ENCODE measurements at places on chromosomes 3 and 15.

- DNase-seq = peak; percentile 44
Measured at GRCh38 chr3:12948371-12948770, 107.0 kb upstream of the RPL32 start.

DNA sequence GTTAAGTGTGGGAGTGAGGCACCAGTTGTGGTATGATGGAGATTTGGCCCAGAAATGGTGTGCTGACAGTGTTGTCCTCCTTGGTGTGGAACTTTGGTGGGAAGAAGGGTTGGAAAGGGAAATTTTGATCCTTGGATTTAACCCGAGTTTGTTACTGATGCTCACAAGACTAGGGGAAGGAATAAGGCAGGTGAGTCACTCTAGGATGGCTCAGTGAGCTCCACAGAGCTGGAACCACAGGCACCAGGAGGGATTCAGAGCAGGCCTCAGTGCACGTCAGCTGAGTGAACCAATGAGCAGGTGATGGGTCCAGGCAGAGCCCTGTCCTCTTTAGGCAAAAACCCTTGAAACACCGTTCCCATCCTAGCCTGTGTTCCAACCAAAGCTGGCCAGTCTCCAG lies 11.4 kb downstream of the CHRD start:
- no peak for DNase-seq

DNA sequence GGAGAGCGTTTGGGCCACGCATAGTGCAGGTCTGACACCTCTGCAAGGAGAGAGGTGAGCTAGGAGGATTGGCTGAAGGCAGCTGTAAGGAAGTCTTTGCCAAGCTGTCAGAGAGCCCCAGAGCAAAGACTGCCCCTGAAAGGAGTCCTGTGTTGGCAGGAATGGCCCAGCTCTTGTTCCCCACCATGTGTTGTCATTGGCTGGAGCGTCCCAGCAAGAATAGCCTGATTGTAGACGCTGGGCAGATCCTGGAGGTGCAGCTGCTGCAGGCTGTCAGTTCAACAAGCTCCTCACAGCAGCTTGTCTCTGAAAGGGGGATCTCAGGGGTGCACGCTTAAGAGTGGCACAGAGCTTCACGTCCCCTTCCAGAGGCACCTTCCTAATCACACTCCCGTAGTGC lies 237.6 kb downstream of the FEZF2 start:
- DNase-seq = no peak

DNA sequence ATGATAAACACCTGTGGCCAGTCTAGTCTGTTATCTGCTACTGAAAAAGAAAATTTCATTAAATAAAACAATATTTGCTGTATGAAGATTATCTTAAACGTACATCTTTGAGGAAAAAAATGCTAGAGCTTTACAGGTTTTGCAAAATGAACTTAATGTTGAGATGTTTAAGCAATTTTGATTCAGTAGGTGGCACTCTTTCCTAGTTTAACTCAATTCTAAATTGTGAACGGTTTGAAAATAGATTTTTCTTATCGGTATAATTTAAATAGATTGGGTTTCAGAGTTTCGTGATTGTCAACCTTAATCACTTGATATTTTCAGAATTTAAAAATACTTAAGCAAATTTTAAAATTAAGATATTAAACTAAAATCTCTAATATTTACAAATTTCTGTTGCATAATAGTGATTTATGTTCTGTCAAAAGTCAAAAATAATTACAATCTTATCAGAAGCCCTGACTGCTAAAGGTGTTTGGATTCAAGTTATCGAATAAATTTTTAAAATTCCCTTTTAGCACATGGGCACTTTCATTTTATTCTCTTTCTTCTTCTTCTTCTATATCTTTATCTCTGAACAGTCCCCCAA lies 7.0 kb upstream of the RNF111 start:
- DNase-seq = peak; percentile 45

DNA sequence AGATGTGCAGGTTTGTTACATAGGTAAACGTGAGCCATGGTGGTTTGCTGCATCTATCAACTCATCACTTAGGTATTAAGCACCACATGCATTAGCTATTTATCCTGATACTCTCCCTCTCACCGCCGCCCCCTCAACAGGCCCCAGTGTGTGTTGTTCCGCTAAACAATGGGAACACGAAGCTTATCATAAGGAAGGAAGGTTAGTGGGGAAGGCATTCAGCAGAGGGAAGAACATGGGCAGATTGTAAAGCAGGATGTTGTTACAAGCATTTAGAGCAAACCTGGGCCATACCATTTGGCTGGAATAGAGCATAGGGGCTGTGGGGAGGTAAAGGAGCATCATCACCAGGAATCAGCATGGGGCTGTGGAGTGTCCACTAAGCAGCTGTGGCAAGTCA lies 111.8 kb downstream of the SSR3 start:
- no peak for DNase-seq

GRCh38 chr3:130256821-130257340 lies 88.6 kb upstream of the COL6A5 start:
- DNase-seq = no peak

DNA sequence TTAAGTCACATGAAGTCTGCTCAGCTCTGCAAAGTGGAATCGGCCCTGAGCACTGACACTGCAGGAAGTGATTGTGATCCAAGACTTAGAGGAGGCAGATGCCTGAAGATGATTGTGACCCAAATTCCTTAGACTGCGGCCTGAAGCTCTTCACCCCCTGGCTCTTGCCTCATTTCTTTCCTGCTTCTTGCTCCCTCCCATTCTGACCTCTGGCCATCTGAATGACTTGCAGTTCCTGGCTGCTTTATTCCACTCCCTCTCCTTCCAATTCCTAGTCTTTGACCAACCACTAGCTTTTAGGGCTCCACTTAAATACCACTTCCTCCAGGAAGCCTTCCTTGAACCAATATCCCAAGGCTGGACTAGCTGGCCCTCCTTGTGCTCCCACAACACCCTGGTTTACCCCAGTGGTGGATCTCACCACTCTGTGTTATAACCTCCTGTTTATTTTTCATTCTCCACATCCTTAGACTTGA lies 9.9 kb upstream of the EPB42 start:
- DNase-seq = peak; percentile 61

- DNase-seq = peak; percentile 3
Measured at GRCh38 chr3:85475346-85475745, 516.6 kb downstream of the CADM2 start.

- DNase-seq = peak; percentile 98
Measured at GRCh38 chr3:184320104-184320445, 5.7 kb downstream of the EIF4G1 start.

- no peak for DNase-seq
Measured at GRCh38 chr3:77042882-77043281, 3.0 kb downstream of the ROBO2 start.

DNA sequence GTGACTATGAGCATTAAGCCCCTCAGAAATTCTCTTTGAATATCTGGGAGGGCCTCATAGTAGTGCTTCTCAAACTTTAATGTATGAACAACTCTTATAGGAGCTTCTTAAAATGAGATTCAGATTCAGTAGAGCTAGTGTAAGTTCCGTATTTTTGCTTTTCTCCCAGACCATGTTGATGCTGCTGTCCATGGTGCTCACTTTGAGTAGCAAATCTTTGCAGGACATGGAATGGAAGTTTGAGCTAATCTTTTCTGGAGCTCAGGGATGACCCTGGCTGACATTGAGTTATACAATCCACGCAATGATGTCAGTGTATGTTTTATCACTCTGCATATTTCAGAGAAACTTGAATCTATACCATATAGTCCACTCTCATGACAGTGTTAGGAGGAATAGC lies 134.2 kb downstream of the OTOL1 start:
- DNase-seq = no peak

GRCh38 chr3:141921316-141921715 lies 44.9 kb downstream of the ATP1B3 start:
- DNase-seq = no peak

DNA sequence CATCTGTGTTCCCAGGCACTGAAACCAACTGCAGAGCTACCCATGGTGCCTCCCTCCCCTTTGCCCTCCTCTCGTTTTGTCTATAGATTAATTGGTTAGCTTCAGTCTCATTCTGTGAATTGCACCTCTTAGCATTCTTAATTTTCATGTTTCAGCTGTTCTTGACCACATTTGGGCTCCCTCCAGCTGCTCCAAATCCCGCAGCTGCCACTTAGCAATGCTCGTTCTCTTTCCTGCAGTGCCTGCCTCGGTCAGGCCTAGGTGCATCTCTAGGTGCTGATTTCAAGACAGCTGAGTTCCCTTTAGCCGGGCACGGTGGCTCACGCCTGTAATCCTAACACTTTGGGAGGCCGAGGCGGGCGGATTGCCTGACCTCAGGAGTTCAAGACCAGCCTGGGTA lies 47.0 kb upstream of the SMAD3 start:
- no peak for DNase-seq

- no peak for DNase-seq
Measured at GRCh38 chr15:25226360-25226759, 212.5 kb downstream of the UBE3A start.

DNA sequence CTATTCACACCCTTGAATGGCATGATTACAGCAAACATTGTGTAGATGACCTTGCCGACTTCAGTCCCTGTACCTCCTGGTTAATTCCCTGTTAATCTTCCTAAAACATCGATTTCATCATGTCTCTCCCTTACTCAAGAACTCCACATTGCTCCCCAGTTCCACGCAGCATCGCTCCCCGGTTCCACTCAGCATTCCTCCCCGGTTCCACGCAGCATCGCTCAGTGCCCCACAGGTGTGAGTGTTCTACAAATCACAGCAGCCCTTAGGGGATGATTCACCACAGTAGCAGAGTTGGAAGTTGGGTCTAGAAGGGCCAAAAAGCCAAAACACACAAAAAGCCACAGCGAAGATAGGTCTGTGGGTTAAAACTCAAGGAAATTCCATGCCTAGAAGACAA lies 8.6 kb upstream of the TNK2 start:
- DNase-seq = no peak

GRCh38 chr3:174755833-174756829 lies 103.0 kb upstream of the NAALADL2 start:
- DNase-seq = no peak

- DNase-seq = peak; percentile 32
Measured at GRCh38 chr15:67280217-67280616, 25.6 kb downstream of the IQCH start.

GRCh38 chr3:13141991-13142412 lies 68.8 kb upstream of the IQSEC1 start:
- DNase-seq = peak; percentile 35

DNA sequence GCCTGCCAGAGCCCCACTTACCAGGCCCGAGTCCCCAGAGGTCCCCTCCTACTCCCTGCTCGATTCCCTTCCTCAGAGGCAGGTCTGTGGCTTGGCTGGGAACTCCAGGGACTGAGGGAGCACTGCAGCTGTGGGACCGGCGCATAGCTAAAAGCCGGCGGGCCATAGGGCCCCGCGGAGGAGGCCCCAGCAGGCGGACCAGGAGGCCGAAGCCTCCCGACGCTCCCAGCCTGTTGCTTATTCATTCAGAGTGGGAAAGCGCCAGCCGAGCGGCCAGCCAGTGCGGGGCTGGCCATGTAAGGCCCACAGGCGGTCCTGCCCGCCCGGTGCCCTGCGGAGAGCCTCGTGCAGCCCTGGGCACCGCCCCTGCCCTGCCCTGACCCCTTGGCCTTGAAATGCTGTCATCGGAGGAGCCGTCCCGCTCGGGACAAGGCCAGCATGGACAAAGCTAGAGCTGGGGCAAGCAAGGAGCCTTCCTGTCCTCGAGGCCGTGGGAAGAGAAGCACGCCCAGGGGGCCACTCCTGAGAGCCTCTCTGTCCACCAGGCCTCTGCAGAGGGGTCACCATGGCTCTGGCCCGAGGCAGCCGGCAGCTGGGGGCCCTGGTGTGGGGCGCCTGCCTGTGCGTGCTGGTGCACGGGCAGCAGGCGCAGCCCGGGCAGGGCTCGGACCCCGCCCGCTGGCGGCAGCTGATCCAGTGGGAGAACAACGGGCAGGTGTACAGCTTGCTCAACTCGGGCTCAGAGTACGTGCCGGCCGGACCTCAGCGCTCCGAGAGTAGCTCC lies at the start of gene LOXL1:
LOXL1 (plus strand) TSS at position 244 of the 784 bp plus-strand sequence; CDS start at position 566, 322 bp downstream.
- peak; percentile 92 for DNase-seq

- DNase-seq = no peak
Measured at GRCh38 chr15:81299630-81300273, 24.2 kb downstream of the STARD5 start.

- no peak for DNase-seq
Measured at GRCh38 chr3:39750712-39751111, 58.7 kb upstream of the MYRIP start.

DNA sequence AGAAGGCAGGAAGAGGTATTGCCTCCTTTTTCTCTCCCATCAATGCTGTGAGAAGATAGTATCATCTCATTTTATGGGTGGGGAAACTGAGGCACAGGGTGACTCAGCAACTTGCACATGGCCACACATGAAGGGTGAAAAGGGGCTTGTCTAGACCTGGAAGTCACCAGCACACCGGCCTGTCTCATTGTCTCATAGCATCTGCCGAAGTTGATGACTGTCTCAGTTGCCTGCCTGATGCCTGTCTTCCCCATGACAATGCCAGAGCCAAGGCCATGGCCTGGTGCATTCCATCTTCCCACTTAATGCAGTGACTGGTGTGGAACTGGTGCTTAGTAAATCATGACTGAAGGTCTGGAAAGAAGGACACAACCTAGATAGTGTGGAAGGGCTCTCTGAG lies 27.9 kb upstream of the PRR23E start:
- DNase-seq = no peak

- peak; percentile 71 for DNase-seq
Measured at GRCh38 chr3:13896473-13897154, 16.7 kb upstream of the WNT7A start.

- no peak for DNase-seq
Measured at GRCh38 chr3:52842424-52842823, 7.6 kb upstream of the MUSTN1 start.

- peak; percentile 47 for DNase-seq
Measured at GRCh38 chr3:15064299-15064834, 748 bp downstream of the MRPS25 start.

- DNase-seq = no peak
Measured at GRCh38 chr15:99916668-99917223, 183.5 kb upstream of the LYSMD4 start.

DNA sequence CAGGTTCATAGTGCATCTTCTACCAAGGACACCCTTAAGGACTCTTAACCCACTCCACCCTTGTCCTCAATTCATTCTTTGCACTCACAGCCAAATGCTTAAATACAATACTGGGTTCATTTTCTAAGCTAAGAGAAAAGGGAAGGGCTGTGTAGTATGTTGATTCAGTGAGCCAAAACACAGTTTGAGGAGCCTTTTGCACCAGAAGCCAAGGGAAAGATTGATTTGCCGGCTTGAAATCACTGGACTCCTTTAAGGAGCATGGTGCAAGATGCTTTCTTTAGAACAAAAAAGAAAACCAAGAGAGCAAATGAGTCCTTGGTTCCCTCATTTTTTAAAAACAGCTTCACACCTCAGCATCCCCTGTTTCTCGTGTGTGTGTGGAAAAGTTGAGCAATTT lies 47.8 kb downstream of the BOC start:
- DNase-seq = no peak

- DNase-seq = no peak
Measured at GRCh38 chr3:136804141-136804540, 14.8 kb upstream of the SLC35G2 start.

GRCh38 chr15:52448011-52448890 lies 80.4 kb downstream of the MYO5A start:
- no peak for DNase-seq

All from iris pigment epithelial cell (primary cell).